ENCODE measurements at places on chromosomes 1 and 21. TPM values are rescaled to one million over a fixed set of nuclear protein-coding genes. Genes with fewer than 3 reads are reported as not detected.

DNA sequence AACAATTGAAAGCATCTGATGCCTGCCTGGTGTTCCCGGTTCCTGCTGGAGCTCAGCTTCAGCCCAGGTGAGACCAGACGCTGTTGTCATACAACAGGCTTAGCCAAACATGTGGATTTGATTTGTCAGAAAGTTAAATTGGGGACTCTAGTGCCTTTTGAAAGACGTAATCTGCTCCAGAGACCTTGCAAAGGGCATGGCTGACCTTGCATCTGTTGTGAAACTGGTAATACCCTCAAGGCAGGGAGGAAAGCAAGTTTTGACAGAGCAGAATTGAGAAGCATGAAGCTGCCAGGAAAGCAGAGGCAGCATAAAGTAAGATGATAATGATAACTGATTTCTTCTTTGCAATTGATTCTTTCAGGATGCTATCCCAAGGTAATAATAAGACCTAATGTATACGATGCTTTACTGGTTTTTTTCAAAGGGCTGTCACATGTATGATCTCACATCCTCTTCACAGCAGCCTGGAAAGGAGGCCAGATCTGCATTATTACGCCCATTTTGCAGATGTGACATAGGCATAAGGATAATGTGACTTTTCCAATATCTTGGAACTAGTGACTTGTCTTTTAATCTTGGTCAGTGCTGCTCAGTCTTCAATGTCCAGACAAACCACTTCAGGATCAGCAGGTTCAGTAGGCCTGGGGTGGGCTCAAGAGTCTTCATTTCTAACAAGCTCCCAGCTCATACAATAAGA lies 24.7 kb upstream of the CNN3 start:
- DNase-seq: no peak

GRCh38 chr1:226201029-226201593 lies 14.6 kb upstream of the ACBD3 start:
- no peak for DNase-seq

The C1orf115 gene
- total RNA-seq: 10.8 TPM

DNA sequence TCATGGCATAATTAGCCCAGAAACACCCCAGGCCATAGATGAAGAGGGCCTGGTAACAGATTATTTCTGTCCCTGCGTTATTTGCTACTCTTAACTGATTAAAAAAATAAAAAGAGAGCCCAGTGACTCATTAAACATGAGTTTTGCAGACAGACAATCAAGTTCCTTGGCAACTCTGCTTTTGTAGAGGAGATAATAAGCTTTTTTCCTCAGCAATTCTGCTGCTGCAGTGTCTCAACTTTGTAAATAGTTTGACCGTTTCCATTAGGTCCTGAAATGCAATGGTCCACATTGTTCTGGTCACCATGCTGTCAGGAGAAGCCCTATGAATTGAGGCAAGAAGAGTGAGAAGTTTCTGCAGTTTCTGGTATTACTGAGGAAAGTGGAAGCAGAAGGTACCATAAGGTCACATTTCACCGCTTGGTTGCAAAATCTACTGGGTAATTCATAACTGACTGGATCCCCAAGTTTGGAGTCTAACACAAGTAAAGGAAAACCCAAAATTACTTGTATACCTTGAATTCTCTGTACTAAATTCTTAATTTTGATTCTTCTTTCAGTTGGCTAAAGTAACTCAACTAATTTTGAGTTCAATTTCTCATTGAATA lies 139.5 kb downstream of the ZZZ3 start:
- no peak for DNase-seq

DNA sequence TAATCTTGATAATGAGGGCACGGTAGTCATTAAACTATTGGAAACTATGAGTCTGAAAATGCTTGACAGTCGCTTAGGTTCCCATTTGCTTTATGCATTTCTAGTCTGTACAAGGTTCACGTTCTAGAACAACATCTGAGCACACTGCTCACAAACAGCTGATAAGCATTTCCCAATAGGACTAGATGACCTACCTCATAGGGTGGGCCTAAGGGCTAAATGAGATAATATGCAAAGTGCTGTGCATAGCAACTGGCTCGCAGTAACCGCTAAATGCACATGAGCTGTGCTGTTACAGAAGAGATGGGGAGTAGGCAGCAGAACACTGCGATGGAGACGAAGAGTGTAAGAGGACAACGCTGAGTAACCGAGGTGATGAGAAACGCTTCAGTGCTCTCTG lies 628.0 kb downstream of the SMYD3 start:
- no peak for DNase-seq

DNA sequence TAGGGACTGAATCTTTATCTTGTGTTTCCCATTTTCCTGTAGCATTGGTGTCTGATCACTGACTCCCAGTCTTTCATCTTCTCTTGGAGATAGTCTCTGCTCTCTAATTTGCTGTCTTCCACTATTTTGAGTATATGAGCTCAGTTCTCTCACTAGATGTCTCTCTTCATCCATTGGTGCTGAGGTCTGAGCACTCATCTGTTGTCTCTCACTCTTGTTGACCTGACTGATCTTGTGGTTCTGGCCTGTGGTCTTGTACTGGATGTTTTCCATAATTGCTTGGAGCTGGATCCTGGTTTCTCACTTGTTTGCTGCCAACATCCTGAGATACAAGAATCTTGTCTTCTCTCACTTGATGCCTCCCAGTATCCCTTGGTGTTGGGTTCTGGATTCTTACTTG lies 25.1 kb upstream of the S100A11 start:
- DNase-seq: no peak

DNA sequence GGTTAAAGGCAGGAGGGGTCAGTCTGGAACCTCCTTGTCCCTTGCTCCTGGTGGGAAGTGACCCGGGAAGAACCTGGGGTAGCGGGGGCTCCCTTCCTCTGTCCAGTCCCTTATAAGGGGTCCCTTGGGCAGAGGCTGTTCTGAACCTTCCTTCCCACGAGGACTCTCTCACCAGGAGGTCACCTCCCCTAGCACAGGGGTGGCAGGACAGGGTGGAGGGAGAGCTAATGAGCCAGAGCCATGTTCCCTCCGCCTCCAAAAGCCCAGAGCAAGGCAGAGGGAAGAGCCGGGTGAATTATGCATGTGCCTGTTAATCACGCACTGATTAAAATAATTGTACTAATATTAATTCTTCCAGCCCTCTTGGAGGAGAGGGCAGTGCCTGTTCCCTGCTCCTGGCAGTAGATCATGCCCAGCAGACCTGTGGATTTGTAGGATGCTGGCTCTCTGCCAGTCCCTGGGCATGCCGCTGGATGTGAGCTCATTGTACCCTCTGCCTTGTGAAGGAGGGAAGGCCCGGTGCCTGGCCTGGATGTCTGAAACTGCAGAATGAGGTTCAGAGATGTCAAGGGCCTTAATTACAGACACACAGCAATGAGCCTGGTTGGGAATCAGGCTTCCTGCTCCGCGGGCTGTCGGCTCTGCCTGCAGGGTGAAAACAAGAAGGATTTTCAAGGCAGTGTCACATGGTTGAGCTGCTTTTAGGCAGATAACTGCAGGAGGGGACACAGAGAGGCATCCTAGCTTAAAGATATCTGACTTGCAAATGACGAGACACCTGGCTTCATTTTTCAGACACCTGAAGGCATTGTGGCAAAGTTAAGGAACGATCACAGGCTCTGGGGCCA lies 68.2 kb downstream of the IGSF21 start:
- DNase-seq: peak; percentile 57

- DNase-seq: no peak
Observed at GRCh38 chr21:37244501-37245095, 22.5 kb downstream of the VPS26C start.

The PKLR gene
- 0.25 TPM for total RNA-seq

The NUP210L gene
- total RNA-seq: 23.0 TPM

- no peak for DNase-seq
Observed at GRCh38 chr1:216616425-216616824, 106.8 kb downstream of the ESRRG start.

The RYR2 gene
- total RNA-seq: 9.1 TPM

GRCh38 chr1:214261206-214262123 lies 19.5 kb upstream of the SMYD2 start:
- DNase-seq: peak; percentile 92

DNA sequence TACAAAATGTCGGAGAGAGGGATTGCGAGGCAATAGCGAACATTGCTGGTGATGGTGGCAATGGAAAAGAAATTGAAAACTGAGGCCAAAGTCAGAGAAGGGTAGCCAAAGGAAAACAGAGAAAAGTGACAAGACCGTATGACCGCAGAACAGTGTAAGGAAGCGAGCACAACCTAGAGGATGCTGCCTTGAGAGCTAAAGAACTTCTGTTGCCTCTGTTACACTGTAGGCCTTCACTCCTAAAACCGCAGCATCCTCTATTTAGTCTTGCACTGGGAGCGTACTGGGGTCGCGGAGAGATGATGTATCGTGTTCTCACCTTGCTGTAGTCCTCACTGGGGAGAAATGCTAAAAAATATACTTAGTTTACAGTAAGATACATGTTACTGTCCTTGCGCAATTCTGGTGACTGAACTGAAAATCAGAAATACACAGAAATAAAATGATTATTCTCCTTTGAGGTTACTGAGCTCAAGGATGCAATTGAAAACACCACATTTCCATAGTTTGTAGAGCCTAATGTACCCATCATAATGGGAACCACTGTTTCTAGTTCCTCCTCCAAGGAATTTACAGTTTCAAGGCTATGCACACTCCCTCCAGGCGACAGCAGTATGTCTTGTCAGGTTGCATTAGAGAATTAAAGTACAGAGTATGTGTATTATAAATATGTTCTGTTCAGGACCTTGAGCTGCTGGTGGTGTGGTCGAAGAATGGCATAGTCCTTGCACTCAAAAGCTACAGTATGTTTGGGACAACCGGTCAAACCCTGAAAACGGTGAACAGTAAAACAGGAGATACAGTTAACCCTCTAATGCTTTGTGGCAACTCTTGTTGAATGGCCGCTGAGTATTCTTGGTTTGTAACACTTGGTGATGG lies 1.3 kb downstream of the NEK7 start:
- DNase-seq: peak; percentile 40

GRCh38 chr1:116268211-116268610 lies 104.8 kb upstream of the ATP1A1 start:
- peak; percentile 71 for DNase-seq

DNA sequence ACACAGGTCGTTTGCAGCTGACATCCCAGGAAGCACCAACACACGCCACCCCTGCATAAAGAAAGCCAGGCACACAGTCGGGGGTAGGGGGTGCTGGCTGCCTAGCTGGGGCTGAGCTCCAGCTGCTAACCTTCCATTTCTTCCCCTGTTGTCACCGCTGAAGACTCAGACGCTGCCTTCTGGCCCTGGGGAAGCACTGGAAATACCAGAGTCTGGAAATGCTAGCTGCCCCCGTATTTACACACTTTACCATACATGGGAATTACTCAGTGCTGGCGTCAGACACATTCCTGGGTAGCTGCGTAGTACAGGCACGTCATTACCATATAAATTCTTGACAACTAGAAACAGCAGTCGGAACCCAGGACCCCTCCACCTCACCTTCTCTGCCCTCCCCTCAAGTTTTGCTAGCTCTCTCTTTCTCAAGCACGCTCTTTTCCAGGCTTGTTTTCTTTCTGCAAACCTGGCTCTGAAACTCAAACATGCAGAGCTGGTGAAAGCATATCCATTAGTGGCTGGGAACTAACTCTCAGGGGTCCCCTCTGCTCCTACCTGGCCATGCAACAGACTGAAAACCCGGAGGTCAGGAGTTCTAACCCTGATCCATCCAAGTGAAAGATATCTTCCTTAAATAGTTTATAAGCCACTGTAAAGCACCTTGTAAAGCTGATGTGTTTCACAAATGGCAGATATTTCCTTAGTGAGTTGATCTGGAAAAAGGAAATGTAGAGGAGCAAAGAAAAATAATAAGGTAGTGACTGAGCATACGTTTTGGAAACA lies 3.3 kb downstream of the CSRP1 start:
- DNase-seq: peak; percentile 61

DNA sequence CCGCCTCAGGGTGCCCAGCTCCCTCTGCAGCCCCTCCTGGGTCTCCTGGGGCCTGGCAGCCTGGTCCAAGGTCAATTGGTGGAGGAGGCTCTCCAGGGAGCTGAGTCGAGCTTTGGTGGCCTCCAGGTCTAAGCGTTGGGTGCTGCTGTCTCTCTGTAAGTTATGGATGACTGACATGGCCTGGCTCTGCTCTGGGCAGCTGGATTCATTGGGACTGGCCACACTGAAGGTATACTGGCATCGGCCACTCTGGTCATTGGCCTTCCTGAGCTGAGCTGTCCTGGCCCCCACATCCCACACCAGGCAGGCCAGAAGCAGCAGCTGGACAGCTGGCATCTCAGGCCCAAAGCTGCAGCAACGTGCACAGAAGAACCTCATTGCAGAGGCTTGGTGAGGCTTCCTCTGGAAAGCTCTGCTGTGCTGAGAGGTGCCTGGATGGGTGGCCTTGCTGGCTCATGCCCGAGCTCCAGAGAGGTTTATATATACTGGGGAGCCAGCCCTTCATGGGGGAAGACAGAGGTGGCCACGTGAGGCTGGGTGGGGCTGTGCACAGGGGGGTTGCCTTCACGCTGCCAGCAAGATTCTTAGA lies at the start of gene MYOC:
Gene MYOC (minus strand): TSS at position 455 of the 589 bp plus-strand sequence. CDS start 77 bp downstream, at position 378.
- no peak for DNase-seq

DNA sequence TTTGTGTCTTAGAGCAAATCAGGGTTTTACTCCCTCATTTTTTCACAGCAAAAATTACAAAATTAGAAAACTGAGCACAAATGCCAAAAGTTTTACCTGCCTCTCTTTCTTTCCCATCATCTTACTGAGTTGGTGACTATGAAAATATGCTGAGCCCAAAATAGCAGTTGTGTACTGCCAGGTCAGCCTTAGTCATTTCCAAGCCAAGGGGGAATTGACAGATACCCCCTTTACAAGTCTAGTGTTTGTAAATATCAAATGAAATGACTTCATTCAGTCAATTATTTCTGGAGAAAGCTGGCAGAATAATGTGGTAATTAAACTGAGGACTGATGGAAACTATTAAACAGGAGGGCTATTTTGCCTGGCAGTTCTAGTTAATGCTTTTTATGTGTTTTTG lies 11.4 kb upstream of the GORAB start:
- DNase-seq: no peak

The ITLN2 gene
- total RNA-seq: not detected

The FMO2 gene
- 3.4 TPM for total RNA-seq

GRCh38 chr1:162732566-162733335 lies 57.8 kb upstream of the HSD17B7 start:
- peak; percentile 23 for DNase-seq

DNA sequence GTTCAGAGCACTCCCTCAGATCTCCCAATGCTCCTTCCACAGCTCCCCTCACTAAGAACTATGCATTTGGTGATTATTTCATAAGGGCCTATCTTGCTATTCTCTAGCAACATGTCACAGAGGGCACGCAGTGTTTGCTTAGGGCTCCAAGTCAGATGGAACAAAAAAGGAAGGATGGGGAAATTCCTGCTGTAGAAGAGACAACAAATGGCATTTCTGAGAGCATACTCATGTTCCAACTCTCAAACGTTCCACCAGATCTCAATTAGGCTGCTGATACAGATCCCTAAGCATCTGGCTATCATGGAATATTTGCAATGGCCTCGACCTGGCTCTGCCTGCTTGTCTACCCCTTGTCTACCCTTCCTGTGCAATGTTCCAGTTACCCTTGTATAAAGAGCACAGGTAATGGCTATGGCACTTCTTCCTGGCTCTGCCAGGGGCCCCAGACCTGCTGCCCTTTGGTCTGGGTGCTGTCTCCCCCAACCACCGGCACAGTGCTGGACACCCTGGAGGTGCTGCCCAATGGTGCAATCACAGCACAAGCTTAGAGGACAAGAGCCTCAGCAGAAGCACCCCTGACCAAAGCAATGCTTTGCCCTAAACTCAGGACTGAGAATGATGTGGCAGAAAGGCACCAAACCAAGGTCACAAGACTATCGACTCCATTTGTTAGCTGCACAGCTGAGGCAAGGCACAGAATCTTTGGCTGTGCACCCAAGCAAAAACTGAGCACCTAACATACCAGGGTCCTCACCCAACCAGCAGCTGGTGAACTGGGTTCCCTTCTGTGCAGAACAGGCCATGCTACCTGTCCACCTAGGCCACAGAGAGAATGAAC lies 3.6 kb downstream of the PARP1 start:
- DNase-seq: no peak

Measured in testis (tissue), 5 donors.